ENCODE measurements at places on chromosomes 5 and 9.

- no peak for DNase-seq
Measured at GRCh38 chr9:85662573-85662972, 79.2 kb downstream of the AGTPBP1 start.

GRCh38 chr5:56816546-56817081 is 1.3 kb downstream of the MAP3K1 start:
- DNase-seq = peak; percentile 59

DNA sequence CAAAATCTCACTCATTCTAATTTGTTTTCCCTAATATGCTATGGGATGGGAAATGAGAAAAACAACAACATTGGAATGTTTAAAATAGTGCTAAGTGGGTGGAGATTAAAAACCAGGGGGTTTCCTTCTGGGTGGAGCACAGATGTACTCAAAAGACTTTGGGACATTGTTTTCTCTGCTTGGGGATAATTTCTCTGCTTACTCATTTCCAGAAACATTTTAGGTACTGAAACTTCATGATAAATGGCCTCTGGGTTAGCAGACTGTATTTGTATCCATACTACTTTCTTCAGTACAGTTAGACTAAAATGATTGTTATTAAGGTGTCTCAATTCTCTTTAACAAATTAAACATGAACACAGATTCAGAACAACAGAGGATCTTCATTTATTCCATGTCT is 17.4 kb downstream of the ELOVL7 start:
- no peak for DNase-seq

DNA sequence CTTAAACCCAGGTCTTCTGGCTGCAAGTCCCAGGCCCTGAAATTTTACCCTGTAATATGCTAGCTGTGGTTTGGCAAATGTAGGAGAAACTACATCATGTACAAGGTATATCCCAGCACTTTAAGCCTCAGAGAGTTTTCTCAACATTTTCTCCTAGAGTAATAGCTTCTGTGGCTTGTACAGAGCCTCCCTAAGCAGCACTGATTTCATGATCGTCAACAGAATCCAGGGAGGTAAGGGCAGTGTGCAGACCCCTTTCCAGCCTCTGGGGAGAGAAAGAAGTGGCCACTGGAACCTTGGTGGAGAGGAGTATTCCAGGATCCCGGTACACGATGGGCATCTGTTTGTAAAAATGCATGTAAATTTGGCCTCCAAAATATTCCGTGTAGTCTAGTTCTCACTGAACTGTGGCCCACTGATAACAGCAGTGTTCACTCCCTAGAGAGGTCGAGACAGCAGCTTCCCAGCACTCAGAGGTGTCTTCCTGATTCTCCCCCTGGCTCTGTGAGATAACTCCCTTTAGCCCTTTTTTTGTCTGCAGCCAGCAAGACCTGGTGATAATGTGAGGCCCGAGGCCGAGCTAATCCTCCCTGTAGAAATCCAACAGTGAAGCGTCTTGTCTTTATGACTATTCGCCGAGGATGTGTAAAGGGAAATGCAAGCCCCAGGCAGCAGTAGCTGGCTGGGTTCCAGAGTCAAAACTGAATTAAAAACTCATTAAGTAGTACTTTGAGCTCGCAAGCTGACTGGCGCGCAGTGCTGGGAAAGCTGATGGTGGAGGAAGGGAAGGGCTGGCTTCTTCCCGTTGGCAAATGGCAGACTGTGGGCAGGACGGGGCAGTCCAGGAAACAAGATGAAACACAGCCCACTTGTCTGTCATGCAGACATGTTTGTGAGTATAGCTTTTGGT is 59.0 kb downstream of the MAP1B start:
- DNase-seq = no peak

DNA sequence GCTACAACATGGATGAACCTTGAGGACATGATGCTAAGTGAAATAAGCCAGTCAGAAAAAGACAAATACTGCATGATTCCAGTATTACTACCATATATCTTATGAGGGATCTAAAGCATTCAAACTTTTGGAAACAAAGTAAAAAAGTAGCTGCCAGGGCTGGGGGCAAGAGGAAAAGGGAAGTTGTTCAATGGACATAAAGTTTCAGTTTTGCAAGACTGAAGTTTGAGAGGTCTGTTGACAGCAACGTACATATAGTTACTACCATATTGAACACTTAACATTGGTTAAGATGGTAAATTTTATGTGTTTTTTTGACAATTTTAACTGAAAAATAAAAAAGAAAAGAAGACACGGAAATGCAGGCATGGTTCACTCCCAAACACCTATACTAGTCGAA is 77.6 kb downstream of the MAPKAP1 start:
- DNase-seq = no peak

DNA sequence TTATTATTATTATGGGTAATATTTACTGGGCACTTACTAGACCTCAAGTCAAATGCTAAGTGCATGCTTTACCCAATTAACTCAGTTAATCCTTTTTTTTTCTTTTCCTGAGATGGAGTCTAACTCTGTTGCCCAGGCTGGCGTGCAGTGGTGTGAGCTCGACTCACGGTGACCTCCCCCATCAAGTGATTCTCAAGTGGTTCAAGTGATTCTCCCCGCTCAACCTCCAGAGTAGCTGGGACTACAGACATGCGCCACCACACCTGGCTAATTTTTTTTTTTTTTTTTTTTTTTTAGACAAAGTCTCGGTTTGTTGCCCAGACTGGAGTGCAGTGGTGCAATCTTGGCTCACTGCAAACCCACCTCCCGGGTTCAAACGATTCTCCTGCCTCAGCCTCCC is 69.1 kb downstream of the CXXC5 start:
- no peak for DNase-seq

DNA sequence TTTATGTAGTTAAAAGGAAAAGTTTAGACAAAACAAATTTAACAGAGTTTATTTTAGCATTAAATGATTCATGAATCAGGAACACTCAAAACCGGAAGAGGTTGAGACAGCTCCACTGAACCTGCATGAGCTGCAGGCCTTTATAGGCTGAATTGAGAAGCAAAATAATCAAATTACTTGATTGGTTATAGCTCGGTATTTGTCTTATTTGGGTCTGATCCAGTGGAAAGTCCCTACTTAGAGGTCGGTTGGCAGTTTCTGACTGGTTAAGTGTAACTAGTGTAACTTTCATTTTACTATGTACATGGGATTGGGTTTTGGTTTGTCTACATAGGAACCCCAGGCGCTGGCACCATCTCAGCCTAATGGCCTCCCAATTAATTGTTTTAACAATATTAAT is 74.1 kb upstream of the PIK3R1 start:
- no peak for DNase-seq

GRCh38 chr9:2621722-2622460 is at the start of gene VLDLR:
VLDLR (plus strand) TSS chr9:2621787; CDS start chr9:2622190, 403 bp downstream.
- no peak for DNase-seq

DNA sequence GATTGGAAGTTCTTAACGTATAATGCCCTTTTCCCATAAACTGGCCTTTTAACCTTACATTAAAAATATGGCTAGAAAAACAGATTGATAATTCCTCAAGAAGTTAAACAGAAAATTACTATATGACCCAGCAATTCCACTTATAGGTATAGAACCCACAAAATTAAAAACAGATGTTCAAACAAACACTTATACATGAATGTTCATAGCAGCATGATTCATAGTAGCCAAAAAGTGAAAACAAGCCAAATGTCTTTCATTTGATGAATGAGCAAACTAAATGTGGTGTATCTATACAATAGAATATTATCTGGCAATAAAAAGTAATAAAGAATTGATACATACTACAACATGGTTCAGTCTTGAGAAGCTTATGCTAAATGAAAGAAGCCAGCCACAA is 35.5 kb downstream of the POU5F2 start:
- no peak for DNase-seq

DNA sequence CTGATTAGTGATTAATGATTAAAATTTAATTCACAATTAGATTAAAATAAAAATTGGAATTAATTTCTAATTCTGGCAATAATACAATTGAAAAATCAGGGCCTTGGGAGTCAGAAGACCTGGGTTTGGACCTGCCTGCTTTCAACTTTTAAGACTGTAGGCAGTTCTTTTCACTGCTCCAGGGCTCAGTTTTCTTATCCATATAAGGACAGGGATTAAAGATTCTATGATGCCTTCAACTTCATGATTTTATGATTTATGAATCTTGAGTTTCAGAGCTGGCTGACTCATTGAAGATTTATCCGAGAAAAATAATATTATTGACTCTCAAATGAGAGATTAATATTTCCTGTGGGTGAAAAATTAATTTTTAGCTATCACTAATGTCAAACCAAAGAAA is 208.6 kb upstream of the ANKH start:
- DNase-seq = no peak

- no peak for DNase-seq
Measured at GRCh38 chr5:38447056-38447455, 109.4 kb downstream of the LIFR start.

- no peak for DNase-seq
Measured at GRCh38 chr9:133184971-133185370, 21.3 kb upstream of the GBGT1 start.

- DNase-seq = peak; percentile 25
Measured at GRCh38 chr5:79236362-79236969, 535 bp downstream of the JMY start.

DNA sequence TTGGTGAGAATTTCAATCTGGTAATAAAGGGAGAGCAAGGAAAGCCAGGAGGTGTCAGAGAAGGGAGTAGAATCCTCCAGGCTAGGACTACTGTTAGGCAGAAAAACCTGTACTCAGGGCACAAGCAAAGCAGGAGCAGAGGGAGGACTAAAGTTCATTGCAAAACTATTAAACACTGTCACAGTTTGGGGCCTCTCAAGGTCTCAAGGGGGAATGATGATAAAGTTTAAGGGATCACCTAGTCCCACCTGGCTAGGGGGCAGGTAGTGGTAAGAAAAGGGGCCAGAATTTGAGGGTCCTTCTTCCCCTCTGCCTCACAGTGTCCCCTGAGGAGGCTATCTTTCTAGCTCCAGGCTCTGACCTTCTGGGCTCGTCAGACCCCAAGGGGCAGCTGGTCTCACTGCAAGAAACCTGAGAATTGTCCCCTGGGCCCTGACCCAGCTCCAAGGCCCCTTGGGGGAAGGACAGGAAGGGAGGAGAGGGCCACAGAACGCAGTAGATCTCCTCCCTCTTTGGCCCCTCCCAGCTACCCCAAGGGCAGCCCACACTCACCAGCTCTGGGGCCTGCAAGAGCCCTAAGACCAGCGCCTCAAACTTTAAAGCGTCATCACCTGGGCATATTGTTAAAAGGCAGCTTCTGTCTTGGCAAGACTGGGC is 974 bp downstream of the CCDC69 start:
- DNase-seq = peak; percentile 54
